ENCODE measurements at places on chromosomes 3 and 15. TPM values are rescaled to one million over a fixed set of nuclear protein-coding genes. Genes with fewer than 3 reads are reported as not detected.

IGF2BP2 gene
- total RNA-seq, result 11.4 TPM

PLXNA1 gene
- 26.3 TPM for total RNA-seq

NPTN gene
- 210 TPM for total RNA-seq

RTP3 gene
- not detected for total RNA-seq

All from A549 treated with CORT108297 at 1 μM for 4 hours (cell line).